Muscle of back (tissue), 13 donors: ENCODE measurements at places on chromosomes 5 and 9. TPM values are rescaled to one million over a fixed set of nuclear protein-coding genes. Genes with fewer than 3 reads are reported as not detected.

EGFLAM gene
- 49.6 TPM for polyA plus RNA-seq

GRCh38 chr9:131370638-131371037, 23.2 kb upstream of the PRRC2B start:
- no peak for DNase-seq

- no peak for DNase-seq
Observed at GRCh38 chr9:114691046-114691955, 9.3 kb upstream of the TEX48 start.

DNA sequence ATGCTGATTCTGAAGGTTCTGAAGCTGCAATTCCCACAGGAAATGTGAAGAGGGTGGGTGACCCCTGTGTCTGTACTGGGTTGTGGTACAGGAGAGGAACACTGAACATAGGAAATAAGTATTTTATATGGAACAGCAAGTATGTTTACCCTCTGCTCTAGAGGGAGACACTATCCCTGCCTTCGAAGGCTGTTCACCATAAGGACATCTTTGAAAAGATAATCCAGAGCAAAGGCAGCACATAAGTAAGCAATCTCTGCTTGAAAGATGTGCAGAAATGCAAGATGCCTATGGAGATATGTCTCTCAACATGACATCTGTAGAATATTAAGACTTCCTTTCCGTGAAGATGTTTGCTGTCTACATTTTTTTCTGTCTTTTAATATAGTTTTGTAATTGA, 184.4 kb upstream of the EFNA5 start:
- no peak for DNase-seq

PPP3R2 gene
- polyA plus RNA-seq, result not detected

GRCh38 chr5:133914434-133914833, 54.0 kb downstream of the C5orf15 start:
- no peak for DNase-seq

DNA sequence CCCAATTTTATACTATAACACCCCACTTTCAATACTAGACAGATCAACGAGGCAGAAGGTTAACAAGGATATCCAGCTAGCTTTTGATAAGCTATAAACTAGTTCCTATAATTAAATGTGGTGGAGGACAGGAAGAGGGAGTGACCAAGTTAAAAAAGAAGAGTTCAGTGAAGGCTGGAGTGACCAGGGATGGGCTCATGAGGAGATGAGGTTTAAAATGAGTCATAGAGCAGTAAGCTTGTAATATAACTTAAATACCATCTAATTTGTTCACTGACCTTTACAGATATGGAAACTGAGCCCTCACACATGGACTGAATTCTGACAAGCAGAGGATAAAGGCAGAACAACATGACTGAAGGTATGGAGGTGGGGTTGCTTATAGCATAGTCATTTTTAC, 284.5 kb downstream of the SPATA31D1 start:
- DNase-seq, result no peak

DNA sequence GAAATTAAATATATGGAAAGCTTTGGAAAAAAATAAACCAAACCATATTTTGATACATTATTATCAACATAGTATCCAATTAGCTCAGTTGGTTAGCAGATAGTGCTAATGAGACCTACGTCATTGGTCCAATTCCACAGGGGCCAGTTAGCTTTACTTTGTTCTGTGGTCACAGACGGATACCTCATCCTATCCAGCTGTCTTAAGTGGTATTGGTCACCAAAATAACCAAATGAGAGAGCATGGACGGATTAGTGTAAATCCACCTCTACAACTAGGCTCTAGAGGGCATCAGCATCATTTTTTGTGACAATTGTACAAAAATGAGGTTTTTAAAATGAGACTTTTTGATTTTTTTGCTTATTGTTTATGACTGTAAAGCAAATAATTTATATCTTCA, 364.2 kb downstream of the KIAA0825 start:
- DNase-seq, result no peak

CDH6 gene
- polyA plus RNA-seq, result 3.6 TPM

GRCh38 chr5:60700416-60700757, 421 bp upstream of the DEPDC1B start:
- no peak for DNase-seq

GRCh38 chr9:117682955-117683710, 21.1 kb upstream of the TLR4 start:
- DNase-seq, result no peak
